ENCODE measurements at places on chromosomes 4 and X.

DNA sequence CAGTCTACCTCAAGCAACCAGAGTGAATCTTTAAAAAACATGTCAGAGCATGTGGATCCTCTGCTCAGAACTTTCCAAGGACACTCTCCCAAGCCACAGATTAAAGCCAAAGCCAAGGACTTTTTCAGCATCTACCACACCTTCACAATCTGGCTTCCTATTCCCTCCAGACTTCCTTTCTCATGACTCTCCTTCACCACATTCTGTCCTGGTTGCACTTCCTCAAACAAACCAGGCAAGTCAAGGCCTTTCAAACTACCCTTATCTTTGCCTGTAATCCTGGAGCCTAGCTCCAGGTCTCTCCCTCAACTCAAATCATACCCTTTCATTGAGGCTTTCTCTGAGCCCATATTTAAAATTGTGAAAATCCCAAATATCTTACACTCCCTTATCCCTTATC is 191.6 kb upstream of the GALNTL6 start:
- no peak for DNase-seq

GRCh38 chr4:183286590-183287308 is 33.3 kb downstream of the CLDN22 start:
- no peak for DNase-seq

GRCh38 chr4:164410401-164410800 is 343.5 kb upstream of the SMIM31 start:
- no peak for DNase-seq

DNA sequence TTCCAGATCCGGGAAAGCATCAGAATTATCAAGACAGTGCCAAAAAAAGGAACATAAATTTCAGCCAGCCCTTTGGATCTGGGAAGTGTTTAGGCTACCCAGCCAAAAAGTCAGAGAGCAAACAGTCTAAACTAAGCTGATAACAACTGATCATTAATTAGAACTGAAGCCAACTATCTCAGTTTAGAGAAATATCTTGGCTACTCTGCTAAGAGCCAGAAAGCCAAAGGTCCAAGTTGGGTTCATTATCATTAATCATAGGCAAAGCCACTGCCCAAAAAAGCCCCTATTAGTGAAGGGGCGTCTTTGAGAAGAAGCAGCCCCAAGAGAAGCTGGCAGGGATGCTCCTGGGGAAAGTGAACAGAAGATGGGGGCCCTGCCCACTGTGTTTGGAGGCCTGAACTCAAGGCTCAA is 37.0 kb upstream of the SHISA3 start:
- no peak for DNase-seq

DNA sequence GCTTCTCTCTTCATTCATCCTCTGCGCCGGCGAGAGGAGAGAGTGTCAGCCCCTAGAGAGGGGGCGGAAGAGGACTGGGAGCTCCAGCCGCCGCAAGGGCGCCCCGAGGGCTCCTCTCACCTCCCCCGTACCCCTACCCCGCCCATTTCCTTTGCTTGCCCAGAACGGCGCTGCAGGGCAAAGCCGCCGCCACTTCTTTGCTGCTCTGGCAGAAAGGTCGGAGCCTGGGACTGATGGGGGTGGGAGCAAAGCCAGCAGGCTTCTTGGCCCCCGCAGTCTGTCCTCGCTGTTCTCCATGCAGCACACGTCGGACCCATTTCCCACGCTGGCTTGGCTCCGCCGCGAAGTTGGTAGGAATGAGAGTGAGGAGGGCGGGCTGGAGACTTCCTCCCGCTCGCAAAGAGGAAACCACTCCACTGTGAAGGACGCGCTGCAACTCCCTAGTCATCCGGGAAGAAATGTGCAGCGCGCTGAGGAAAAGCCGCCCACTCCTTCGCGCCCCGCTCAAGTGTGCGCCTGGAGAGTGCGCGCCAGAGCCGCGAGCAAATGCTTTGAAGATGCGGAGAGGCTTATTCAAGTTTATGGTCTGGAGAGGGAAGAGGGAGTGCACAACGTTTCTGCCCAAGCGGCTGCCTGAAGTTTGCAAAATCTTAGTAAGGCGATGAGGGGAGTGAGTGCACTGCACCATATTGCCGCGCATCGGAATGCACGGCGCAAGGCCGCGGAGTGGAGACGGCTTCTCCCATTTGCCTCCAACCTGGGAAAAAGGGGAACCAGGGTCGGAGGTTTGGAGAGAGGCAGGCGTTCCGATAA is 2.8 kb upstream of the PCDH7 start:
- DNase-seq, result no peak

DNA sequence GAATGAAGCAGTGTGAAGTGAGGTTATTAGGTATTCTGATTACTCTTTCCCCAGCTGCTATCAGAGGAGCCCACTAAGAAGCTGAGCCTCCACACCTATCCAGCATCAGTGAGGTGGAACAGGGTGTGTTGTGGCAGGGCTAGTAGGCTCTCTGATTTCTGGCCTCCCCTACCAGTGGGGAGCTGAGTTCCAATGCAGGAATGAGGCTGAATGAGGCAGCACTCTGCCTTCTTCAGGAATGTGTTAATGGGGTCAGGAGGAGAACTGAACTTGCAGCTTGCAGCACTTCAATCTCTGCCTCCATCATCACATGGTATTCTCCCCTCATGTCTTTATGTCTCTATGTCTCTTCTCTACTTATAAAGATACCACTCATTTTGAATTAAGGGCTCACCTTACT is 26.9 kb downstream of the SOX3 start:
- DNase-seq, result no peak

GRCh38 chr4:148445071-148445859 is 3.1 kb upstream of the NR3C2 start:
- DNase-seq, result no peak

DNA sequence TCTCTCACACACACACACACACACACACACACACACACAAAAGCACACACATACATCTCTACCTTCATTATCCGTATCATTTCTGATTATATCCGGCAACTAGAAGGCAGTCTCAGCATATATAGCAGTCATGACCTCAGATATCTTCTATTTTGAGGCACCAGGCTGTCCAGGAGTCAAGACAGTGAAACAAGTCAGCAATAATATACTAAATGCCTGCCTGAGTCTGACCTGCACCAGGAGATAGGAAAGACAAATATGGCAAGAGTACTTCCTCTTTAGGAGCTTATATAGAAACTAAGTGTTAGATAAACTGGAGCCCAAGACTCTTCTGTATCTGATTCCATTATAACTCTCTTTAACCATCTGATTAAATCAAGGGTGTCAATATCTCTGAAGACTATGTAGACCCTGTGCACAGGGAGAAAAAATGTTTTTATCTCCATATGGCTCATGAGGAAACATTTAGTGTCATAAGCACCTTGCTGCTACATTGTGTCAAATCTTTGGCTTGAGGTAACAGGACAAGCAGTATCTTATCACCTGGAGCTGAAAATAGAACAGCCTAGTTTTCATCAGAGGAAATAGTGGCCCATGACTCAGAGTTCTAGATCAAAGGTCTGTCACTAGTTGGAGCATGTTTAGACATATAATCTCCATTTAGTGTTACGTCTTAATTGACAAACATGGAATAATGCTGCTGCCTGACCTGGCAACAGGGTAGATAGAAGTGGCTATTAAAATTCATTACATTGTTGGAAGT is 27.0 kb upstream of the FAM47B start:
- no peak for DNase-seq

DNA sequence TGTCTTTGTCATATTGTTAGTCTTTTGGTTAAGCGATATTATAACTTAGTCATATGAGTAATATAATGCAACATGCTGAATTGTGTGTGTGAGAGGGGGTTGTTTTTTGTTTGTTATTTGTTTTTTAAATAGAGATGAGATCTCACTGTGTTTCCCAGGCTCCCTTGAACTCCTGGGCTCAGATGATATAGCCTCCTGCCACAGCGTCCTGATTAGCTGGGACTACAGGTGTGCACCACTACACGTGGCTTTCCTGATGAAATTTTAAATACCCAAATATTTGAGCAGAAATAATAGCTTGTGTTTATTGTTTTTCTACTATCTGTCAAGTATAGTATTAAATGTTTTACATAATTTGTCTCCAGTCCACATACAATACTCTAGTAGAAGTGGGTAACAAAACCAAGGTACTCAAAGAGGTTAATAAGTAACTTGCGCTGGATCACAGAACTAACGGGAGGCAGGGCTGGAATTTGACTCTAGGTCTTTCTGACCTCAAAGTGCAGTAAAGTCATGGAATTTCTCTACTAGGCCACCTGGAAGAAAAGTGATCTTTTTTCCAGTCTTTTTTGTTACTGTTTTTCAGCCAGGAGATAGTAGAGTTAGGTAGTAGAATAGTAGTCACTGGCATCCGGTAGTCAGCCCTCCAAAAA is 47.8 kb downstream of the CLCN3 start:
- DNase-seq, result no peak

DNA sequence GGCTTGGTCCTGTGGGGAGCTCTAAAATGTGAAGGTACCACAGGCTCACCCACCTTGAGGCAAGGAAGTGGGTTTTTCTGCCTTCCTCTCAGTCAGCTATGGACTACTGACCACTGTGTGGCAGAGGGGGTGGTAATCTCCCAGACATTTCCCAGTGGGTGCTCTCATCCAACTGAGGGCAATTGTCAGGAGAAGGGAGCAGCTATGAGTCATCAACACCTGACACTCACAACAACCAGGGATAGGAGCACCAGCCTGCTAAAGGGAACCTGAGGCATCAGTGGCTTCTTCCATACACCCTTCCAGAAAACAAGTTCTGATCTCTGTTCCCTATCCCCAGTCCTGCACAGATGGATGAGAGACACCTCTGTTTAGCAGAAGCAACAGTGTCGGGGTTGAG is 468.8 kb downstream of the BCOR start:
- no peak for DNase-seq

DNA sequence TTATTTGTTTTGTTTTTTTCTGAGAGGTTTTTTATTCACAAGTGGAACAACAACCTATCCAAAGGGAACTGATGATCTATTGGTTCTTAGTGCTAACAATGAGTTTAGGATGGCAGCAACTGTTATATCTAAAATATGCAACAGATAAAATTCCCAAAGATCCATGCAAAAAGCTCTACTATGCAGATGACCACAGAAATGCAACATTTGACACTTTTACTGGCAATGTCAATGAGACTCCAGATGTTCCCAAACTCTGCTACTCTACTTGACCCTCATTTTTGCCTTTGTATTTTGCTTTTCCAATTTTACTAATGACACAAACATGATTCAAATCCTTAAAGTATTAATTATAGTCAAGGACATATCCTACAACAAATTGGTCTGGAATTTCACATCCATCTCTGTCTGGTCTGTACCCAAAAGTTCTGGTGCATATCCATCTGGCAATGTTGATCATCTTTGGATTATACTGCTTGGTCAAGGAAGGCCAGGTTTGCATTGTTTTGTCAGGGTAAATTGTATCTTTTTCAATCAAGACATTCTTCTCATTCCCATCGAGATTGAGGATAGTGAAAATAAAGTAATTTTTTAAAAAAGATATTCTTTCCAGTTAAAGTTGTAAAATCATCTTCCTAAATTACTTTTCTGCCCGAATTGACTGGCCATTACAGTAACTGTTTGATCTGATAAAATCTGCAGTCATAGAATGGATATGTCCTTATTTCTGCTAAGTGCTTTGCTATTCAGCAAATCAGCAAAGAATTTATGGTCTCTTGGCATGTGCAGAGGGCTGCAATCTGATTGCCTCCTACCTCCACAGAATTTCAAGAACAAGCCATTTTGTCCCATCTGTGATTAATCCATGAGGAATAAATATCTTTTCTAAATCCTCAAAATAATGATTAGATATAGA is 73.6 kb downstream of the FGFBP1 start:
- DNase-seq, result no peak

DNA sequence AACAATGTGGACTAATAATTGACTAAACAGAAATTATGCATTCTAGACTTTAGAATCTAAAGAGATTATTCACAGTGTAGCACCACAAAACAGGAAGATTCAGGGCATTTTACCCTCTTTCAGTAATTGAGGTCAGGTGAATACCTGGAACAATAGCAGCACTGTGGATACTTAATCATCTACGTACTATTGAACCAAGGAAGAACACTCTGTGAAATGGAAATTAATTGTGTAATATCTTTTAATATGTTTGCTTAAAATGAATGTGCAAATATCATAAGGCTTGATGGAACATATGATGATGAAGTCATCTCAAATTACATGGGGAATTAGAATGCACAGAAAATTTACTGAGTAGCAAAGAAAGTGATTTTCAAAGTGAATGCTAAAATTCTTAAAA is 68.5 kb upstream of the MAP9 start:
- no peak for DNase-seq

GRCh38 chrX:48814722-48815121 is 11.6 kb upstream of the ERAS start:
- DNase-seq, result no peak

GRCh38 chr4:27154706-27155105 is 294.1 kb downstream of the STIM2 start:
- DNase-seq, result peak; percentile 81

GRCh38 chr4:125728568-125728967 is 413.8 kb downstream of the FAT4 start:
- DNase-seq, result peak; percentile 97

DNA sequence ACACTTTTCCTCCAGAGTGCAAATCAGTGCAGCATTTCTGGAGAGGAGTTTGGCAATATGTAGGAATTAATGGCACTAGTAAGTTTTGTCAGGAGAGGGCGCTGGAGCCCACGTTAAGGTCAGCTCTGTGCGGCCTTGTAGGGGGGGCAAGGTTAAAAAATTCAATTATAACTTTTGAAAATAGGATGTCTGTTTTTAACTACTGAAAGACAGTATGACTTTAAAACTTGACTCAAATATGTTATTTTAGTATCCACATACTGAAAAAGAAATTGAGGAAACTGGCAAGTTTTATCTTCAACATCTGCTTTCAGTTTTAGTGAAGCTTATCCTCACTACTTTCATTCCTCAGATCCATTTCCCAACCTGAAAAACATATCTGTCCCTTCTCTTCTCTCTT is 30.9 kb upstream of the HSD17B13 start:
- peak; percentile 13 for DNase-seq

DNA sequence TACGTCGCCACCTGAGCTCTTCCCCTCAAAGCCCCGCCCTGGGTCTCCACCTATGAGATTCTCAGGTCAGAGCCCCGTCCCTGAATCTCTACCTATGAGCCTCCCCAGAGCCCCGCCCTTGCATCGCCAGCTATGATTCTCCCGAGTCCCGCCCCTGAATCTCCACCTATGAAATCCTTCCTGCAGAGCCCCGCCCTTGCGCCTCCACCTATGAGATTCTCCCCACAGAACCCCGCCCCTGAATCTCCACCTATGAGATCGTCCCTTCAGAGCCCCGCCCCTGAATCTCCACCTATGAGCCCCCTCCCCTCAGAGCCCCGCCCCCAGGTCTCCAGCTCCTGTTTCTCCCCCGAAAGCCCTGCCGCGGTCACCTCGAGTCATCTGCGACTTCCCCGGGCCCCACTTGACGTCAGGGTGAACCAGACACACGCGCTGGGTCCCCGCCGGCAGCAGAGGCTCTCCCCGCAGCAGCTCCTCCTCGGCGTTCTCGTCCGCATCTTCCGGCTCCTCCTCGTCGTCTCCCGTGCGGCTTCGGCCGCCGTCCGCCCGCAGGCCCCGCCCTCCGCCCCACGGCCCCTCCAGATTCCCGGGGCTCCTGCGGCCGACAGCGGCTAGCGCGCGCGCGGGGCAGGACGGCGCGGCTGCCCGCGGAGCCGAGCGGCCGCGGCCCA is 393 bp downstream of the GTPBP6 start:
- DNase-seq, result peak; percentile 96

GRCh38 chrX:71366674-71367256 is 608 bp downstream of the TAF1 start:
- no peak for DNase-seq

GRCh38 chr4:186058253-186058979 is 10.5 kb upstream of the TLR3 start:
- DNase-seq, result no peak

- DNase-seq, result no peak
Measured at GRCh38 chr4:174521800-174522182, 497 bp downstream of the HPGD start.

All from non-pigmented ciliary epithelial cell (primary cell).